ENCODE measurements at places on chromosomes 4 and X.

GRCh38 chr4:168832763-168833575 is 177.1 kb downstream of the CBR4 start:
- DNase-seq = no peak

DNA sequence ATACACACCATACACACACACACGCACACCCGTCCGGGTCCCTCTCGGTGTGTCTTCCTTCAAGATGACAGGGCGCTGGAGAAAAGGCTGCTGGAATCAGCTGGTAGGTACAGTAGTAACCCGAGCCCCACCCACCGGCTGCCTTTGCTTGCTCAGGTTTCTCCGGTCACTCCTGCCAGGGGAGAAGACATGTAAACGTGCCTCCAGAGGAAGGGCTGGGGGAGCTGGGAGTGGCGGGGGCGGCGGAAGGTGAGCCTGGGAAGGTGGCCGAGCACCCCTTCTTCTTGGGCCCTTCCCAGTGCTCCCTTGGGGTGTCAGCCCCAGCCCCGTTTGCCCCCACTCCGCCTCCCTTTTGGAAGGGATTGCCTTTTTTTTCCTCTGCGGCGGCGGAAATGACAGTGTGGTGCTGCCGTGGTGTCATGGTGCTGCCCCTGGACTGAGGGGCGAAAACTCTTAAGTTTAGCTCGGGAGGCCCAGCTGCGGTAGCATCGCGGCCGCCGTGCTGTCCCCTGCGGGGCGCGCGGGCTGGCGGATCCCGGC is at the start of gene MID2:
Gene MID2, plus strand, starts transcription at position 169 of the 540 bp plus-strand sequence. CDS start 561 bp downstream, outside the sequence.
- DNase-seq = no peak

GRCh38 chr4:10046471-10046870 is 25.2 kb upstream of the SLC2A9 start:
- no peak for DNase-seq

DNA sequence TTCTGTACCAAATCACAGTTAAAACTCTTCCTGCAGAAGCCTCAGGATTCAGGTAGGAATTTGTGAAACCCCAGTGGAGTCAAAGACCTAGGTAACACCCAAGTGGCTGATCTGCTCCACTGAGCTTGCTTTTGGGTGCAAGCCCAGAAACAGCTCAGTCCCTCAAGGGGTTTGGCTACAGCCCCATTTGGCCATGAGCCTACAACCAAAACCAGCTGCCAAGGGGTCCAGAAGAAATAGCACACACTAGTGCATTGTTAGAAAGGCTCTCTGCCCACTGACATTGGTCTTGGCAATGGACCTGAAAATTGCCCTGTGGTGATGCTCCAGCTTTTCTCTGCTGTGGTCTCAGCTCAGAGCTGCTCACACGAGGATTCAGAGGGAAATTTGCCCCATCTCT is 577.4 kb upstream of the INTU start:
- no peak for DNase-seq

- no peak for DNase-seq
These were observed 68.8 kb downstream of the ZAR1 start for GRCh38 chr4:48558819-48559218.

DNA sequence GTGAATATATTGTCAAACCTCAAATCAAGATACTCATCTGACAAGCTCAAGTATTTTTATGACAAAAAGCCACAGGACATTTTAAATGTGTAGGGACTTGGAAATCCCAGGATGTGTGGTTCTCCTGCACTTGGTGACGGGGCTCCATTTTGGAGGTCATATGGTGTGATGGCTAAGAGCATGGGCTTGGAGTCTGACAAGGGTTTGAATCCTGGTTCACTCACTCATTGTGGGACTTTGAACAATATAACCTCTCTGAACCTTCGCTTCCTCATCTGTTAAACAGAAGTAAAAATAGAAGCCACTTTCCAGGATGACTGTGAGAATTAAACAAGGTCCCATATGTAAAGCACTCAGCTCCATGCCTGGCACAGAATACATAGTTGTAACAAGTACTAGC is 99.6 kb downstream of the SMIM20 start:
- DNase-seq = no peak

Data from fibroblast of skin of left quadriceps (primary cell).